Caco-2 (cell line): ENCODE measurements at places on chromosomes 7 and 10. TPM values are rescaled to one million over a fixed set of nuclear protein-coding genes. Genes with fewer than 3 reads are reported as not detected.

The OTUD1 gene
- total RNA-seq, result 9.2 and 10.7 TPM in 2 replicates

The FAM25G gene
- not detected in 2 replicates for total RNA-seq

DNA sequence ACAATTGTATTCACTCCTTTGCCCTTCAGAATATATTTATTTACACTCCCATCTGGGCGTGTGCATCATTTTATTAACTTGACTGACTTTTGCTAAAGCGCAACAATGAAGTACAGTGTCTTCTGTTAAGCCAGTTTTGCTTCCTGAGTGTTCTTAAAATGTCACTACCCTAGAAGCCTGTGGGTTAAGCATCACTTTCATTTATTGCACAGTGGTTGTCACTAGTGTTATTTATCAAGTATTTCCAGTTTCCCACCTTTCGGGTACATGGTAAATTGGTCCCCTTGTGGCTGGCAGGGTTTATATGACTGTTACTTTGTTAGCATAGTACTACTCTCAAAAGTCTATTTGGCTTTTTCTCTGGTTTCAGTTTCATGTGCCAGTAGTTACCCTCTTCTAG lies 3.3 kb downstream of the HILPDA start:
- DNase-seq, result no peak

The UCMA gene
- total RNA-seq, result not detected in 2 replicates

DNA sequence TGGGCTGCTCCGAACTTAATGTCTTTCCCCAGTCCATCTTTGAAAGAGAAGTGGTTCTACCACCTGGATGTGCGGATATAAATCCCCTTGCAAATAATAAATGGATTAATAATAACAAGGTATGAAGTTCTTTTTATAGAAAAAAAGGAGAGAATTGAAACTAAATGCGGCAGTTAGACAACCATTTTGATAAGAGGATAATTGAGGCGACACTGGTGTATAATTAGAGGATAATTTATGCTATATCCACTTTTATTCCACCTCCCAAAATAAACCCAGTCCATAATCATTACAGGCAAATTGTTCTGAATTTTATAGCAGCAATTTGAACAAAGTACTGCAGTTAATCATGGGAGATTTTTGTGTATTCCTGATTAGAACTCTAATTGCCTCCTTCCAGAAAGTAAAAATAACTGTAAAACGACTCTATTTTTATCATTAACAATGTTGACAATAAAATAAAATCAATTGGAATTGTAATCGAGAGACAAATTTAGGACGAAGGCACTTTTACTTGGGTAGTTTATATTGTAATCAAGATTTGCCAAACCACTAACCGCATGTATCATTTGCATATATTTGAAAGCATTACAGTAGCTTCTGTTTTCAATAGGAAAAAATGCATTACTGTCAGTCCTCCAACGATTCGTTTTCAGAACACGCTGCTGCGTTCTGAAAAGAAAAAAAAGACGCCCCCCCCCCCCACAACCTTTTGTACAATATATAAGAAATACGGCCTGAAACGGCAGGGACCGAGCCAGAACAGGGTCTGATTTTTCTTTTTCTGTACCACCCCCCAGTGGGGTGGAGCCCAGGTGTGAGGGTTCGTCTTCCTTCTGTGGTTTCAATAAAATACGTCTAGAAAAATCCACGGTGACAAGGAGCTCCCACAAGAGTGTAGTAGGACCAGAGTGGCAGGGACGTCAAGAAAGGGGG lies 838 bp upstream of the DLX6 start:
- no peak for DNase-seq

The SEMA3D gene
- 0.61 and 0.84 TPM in 2 replicates for total RNA-seq

GRCh38 chr7:157832421-157832820 lies 495.6 kb downstream of the DNAJB6 start:
- no peak for DNase-seq

GRCh38 chr7:47672977-47673381 lies 91.1 kb upstream of the TNS3 start:
- DNase-seq, result no peak

DNA sequence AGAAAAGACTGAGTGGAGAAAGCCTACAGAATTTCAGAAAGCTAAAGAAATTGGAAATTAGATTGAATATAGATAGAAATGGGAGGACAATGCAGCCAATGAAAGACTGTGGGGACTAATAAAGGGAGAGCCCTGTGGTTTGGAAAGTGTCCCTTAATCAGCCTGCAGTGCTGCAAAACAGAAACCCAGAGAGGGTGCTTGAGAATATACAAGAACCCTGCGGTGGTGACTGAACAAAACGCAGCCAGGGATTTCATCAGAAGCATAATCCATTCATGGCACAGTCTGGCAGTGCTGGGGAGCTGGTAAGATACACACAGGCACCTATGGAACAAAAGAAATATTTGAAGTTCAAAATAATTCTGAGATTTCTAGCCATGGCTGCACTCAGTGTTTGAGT lies 19.1 kb downstream of the CEP41 start:
- DNase-seq, result no peak

- DNase-seq, result no peak
Observed at GRCh38 chr10:8301831-8302230, 247.3 kb downstream of the GATA3 start.

DNA sequence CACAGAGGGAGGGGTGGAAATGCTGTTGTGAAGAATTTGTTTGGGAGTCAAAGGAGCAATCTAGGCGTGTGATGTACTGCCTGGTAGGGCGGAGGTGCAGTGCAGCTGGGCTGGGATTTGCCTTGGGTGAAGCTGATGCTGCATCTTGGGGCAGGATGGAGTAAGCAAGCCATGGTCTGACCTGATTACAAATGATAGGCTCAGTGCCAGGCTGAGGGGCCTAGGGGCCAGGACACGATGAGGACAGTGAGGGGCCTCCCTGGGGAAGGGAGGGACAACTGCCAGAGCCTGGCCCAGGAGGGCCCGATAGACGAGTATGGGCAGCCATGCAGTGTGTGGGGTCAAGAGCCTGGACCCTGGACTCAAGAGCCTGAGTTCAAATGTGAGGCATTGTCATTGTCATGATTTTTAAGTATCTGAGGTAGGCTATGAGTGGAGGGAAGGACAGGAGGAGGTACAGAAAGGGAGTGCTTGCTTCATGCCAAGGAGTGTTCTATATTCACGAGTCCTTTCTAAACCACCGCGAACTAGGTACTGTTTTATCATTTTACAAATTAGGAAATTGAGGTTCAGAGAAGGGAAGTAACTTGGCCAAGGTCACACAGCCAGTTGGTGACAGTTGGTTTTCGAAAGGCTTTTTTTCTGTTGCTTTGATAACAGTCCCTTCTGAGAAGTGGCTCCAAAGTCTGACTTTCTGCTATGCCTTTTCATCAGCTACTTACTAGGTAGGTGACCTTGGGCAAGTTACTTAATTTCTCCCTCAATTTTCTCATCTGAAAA lies 29.7 kb downstream of the HIF1AN start:
- DNase-seq, result no peak

The TAS2R3 gene
- 1.9 and 2.3 TPM in 2 replicates for total RNA-seq

GRCh38 chr10:122147663-122148062 lies 123.4 kb upstream of the BTBD16 start:
- no peak for DNase-seq

DNA sequence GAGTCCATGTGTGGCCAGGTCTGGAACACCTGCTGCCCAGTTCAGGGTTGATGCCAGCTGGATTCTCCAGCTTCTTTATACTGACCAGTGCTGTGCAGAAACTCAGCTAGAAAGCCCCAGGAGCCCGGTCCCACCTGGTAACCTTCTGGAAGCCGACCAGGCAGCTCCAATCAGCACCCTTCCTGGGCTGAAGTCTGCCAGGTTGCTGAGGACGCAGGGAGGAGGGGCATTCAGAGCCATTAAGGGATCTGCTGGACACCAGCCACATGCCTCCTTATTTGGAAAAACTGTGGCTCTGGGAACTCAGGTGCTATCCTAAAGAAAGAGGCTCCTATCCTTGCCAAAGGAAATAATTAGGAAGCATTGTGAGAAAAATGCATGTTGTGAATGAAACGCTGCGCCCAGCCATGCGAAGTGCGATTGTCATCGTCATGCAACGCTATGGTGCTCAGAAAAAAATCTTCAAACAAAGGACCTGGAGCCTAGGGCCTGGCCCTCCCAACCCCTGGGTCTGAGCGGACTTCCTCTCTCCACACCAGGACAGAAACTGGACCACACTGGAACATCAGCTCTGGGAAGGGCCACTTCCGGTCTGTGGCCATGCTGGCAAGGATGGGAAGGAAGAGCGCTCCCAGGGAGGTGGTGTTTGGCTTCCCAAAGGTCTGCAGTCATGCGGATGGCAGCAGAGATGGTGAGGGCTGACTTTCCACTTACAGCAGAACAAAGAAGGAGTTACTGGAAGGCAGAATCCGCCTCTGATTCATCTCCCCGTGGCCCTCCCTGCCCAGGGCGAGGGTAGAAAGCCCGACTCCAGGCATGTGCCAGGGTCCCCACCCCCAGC lies 90.1 kb downstream of the FAM53B start:
- DNase-seq, result no peak

GRCh38 chr7:3175285-3175902 lies 125.7 kb upstream of the SDK1 start:
- DNase-seq, result no peak

DNA sequence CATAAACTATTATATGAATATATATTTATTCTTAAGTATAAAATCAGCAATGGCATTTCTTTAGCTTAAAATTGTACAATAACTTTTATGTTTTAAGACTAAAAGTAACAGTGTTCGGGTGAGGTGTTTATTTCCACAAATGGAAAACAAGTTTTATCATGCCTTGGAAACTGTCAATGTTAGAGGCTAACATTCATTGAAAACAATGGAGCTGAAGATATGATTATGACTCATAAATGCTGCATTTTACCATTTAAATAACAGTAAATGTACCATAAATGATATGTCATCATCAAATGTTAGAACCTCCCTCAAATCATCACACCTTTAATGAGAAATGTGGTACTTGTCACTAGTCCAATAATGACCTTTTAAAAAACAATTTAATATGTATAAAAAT lies 897.3 kb downstream of the PCDH15 start:
- no peak for DNase-seq

DNA sequence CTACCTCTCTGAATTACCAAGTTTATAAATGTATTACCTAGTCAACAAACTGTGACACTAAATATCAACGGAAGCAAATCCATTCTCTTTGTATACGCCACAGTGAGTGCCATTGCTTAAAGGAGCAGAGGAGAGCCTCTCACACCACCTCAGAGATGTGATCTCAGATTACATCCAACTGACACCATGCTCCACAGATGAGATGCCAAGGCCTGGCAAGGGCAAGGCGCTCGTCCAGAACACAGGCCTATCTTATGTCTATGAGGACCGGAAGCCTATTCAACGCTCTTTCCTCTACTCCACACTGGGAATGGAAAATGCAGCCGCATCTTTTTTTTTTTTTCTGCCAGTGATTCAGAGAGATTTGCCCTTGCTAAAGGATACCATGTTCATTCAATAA lies 11.4 kb downstream of the PDIA4 start:
- DNase-seq, result no peak

The CCDC172 gene
- not detected in 2 replicates for total RNA-seq

The PGAM2 gene
- not detected in 2 replicates for total RNA-seq

GRCh38 chr10:75502838-75503237 lies 71.4 kb downstream of the LRMDA start:
- DNase-seq, result no peak

DNA sequence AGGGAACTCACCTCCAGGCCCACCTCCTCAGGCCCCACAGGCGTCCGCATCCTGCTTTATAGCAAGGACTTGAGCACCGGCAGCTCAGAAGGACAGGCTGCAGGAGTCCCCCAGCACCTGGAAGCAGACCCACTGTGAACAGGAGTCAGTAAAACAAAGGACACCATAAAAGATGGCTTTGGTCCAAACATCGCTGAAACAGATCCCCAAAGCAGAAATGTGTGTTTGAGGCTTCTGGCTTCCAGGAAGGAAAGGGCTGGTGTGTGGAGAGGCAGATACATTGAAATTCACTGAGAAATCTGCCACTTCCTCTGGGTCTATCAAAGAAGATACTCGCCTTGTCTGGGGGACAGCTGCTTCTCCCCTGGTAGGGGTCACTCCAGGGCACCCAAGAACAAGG lies 286.2 kb downstream of the PLXNA4 start:
- DNase-seq, result no peak

The SLC39A12 gene
- total RNA-seq, result not detected in 2 replicates

The TMEM213 gene
- total RNA-seq, result not detected in 2 replicates

GRCh38 chr7:78983483-78983882 lies 470.0 kb downstream of the MAGI2 start:
- no peak for DNase-seq

GRCh38 chr10:79942261-79943185 lies 6.4 kb downstream of the SFTPD start:
- no peak for DNase-seq

The CHRM2 gene
- total RNA-seq, result not detected in 2 replicates

DNA sequence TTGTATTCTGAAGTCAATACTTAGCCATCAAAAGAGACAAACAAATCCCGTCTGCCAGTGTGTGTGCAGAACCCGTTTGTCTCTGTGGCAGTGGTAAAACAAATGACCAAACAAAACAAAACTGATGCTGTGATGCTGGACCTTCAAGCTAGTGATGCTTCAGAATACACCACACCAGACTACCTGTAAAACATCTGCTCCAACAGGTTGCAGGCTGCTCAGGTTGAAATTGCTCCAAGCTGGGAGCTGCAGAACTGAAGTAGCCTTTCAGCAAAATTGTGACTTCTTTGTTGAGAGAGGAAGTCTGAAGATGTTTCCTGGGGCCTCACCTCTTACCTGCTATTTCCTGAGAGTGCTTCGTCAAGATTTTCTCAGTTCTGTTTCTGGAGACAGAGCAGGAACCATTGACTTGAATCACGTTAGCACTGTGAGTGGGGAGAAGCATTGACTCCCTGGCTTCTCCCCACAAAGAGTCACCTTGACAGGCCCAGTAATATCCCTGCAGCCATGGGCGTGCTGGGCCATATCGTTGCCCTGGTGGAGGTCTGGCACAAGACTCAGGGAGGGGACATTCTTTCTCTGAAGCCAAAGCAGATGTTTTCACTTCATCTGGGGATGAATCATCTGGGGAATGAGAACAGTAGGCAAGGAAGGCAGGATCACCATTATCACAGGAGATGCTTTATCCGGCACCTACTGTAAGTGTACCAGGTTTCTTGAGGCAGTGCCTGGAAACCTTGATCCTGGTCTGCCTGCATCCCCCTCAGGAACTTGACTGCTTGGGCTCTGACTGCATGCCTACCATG lies 80.2 kb downstream of the RBM20 start:
- DNase-seq, result no peak

The SCIN gene
- 0.39 and 0.84 TPM in 2 replicates for total RNA-seq

DNA sequence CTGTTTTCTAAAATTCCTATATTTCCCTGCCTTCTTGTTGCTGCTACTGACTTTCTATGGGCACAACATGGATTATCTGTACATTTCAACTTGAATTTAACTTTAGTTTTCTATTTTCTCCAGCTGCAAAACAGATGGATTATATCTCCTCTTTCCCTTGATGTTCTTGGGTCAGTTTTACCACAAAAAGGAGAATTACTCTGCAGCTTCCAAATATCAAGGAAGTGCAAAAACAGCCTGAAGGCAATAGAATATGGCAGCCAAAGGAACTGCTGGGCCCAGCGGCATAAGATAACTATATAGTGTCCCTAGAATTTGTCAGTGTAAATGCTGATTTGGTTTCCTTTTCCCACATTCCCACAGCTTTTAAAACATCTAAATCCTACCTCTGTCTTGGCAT lies 29.1 kb downstream of the CPED1 start:
- DNase-seq, result no peak
